ENCODE measurements at places on chromosomes 7 and 10.

GRCh38 chr7:124250297-124251034, 217.6 kb upstream of the TMEM229A start:
- no peak for DNase-seq

GRCh38 chr10:124087672-124088634, 5.4 kb downstream of the CHST15 start:
- no peak for DNase-seq

- no peak for DNase-seq
Measured at GRCh38 chr10:36717118-36717517, 408.3 kb upstream of the ANKRD30A start.

GRCh38 chr7:147519062-147519461, 1071.5 kb upstream of the C7orf33 start:
- DNase-seq, result no peak

- peak; percentile 66 for DNase-seq
Measured at GRCh38 chr10:17257466-17258321, 29.7 kb downstream of the VIM start.

GRCh38 chr7:4815121-4815520, 39.7 kb downstream of the AP5Z1 start:
- DNase-seq, result no peak

GRCh38 chr7:148472406-148472805, 118.2 kb upstream of the C7orf33 start:
- no peak for DNase-seq

GRCh38 chr7:30644286-30644955, 37.8 kb downstream of the CRHR2 start:
- DNase-seq, result no peak

- no peak for DNase-seq
Measured at GRCh38 chr10:132375116-132375794, 21.7 kb upstream of the PWWP2B start.

GRCh38 chr10:117535298-117536071, 7.1 kb upstream of the EMX2 start:
- DNase-seq, result no peak
